IMR-90 (cell line): ENCODE measurements at places on chromosomes 12 and 14. TPM values are rescaled to one million over a fixed set of nuclear protein-coding genes. Genes with fewer than 3 reads are reported as not detected.

The KRT4 gene
- under 0.01 TPM in 1 of 2 replicates, not detected in the other for total RNA-seq

The HECTD4 gene
- total RNA-seq = 11.9 and 12.9 TPM in 2 replicates

The TMEM19 gene
- total RNA-seq = 28.7 and 43.9 TPM in 2 replicates

The CHFR gene
- 11.4 and 13.4 TPM in 2 replicates for total RNA-seq

The RNF34 gene
- total RNA-seq = 69.4 and 69.5 TPM in 2 replicates

The KCNK13 gene
- not detected in 2 replicates for total RNA-seq

The VCPKMT gene
- 2.5 and 4.7 TPM in 2 replicates for total RNA-seq

The AJUBA gene
- 57.2 and 67.6 TPM in 2 replicates for total RNA-seq

The ACSS3 gene
- total RNA-seq = 1.4 and 2.0 TPM in 2 replicates

The RIMBP2 gene
- total RNA-seq = not detected in 2 replicates

The TPPP2 gene
- not detected in 2 replicates for total RNA-seq

The CCDC184 gene
- under 0.01 and 0.18 TPM in 2 replicates for total RNA-seq

The FOXG1 gene
- total RNA-seq = not detected in 2 replicates

The TESPA1 gene
- not detected in 2 replicates for total RNA-seq

The SLC39A5 gene
- total RNA-seq = not detected in 2 replicates

The DAO gene
- not detected in 2 replicates for total RNA-seq

The NDUFA12 gene
- total RNA-seq = 116 and 166 TPM in 2 replicates
